ENCODE measurements at places on chromosomes 7 and 10.

DNA sequence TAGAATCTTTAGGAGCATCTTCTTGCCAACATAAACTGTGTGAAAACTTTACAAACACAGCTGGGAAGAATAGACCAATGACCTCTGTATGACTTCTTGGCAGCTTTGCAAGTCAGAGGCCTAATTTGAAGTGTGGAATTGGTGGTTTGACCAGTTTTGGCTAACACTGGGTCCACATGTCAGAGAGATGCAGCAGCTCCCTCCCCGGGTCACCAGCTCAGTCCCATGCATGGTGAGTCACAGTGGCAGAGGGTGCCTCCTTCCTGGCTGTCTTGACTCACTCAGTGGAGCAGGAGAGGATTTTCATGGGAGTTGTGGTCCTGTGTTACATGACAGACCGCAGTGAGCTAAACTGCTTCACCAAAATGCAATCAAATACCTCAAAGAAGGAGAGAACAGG lies 8.2 kb upstream of the STARD3NL start:
- DNase-seq, result peak; percentile 94

DNA sequence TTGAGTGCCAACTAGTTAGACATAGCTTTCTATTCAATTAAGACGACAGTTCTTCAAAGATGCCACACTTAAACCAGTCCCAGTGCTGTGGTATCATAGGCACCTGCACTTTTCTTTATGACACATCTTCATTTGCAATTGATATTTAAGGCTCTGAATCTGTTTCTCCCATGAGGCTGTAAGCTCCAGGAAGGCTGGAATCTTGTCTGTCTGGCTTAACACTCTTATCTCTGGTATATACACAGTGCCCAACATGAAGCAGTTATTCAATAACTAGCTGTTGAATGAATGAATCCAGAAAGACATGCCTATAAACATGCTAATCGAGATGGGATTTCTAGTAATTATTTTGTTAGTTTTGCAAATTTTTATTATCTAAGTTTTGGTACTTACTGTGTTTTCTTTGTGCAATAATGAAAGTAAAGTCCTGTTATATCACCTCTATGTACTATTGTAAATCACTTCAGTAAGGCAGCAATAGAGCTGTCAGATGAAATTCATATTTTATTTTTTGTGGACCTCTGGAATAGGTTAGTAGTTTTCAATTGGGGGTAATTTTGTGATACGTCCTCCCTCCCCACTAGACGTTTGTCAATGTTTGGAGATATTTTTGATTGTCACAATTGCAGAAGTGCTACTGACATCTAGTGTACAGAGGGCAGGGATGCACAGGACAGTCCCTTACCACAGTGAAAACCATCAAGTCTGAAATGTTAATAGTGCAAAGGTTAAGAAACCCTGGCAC lies 51.3 kb upstream of the STEAP4 start:
- peak; percentile 9 for DNase-seq

GRCh38 chr7:83739527-83739926 lies 90.6 kb upstream of the SEMA3E start:
- DNase-seq, result no peak

GRCh38 chr10:112202561-112203241 lies 19.1 kb upstream of the GPAM start:
- DNase-seq, result peak; percentile 58

DNA sequence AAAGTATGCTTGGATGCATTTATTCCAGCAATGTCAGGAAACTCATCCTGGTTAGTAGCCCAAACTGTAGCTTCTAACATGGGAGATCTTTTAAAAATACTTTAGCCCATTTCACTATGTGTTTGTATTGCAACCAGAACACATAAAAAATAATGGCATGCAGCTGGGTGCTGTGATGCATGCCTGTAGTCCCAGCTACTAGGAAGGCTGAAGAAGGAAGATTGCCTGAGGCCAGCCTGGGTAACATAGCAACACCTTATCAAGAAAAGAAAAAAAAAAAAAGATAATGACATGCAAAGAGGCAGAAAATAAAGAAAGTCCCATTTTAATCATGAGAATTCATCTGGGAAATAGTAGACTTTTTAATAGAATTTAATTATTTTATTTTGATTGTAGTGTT lies 517.0 kb upstream of the TEX47 start:
- no peak for DNase-seq

- DNase-seq, result no peak
These were observed 177.3 kb upstream of the PPP2R2D start for GRCh38 chr10:131723297-131724168.

DNA sequence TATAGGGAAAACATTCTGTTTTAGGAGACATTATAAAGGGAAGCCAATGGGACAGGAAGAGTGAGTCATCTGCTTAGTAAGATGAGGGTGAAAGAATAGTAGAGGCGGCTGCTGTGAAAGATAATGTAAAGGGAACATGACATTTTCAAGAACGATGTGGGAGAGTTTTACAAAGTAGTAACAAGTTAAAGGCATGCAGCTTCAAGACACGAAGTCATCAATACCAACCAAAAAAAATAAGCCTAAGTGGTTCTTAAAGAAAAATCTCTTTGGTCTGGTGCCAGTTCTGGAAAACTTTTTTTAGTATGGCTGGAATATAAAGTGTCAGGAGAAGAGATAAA lies 6.1 kb downstream of the GSTO1 start:
- DNase-seq, result peak; percentile 70

DNA sequence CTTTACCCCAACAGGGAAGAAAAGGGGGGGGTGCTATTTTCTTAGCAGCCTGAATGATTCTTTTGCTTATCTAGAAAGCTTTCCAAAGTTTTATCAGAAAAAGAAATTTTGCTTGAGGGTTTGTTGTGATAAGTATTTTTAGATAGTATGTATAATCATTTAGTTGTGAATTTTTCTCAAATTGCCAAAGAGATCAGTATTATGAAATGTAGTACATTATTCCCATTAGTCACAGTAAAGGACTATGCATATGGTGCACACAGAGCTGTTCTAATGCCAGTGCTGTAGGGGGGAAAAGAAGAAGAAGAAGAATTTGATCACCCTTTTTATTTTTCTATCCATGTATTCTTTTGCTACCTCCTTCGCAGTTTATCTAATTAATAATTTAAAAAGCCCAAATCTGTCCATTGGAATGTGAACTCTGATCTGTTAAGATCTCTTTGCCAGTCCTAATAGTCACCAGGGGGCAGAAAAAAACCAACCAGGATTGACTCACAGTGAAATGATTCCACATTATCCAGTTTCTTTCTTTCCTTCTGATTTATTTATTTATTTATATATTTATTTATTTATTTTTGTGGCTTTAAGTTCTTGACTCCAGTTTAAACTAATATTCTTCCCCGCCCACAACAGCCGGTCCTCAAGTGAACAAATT lies 4.7 kb downstream of the RBM20 start:
- DNase-seq, result no peak

DNA sequence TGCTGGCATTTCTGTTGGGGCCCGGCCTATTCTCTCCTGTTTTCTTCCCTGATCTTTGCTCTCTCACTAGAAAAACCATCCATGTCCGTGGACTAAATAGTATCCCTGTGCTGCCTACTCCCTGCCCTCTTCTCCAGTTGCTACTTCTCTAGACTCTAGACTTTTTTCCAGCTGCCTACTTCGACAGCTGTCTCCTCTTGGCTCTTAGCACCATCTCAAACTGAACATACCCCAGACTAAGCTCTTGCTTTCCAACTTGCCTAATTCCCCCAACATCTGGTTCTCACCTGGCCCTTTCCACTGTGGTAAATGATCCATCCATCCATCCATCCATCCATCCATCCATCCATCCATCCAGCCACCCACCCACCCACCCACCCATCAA lies 19.5 kb downstream of the ADCYAP1R1 start:
- DNase-seq, result no peak

DNA sequence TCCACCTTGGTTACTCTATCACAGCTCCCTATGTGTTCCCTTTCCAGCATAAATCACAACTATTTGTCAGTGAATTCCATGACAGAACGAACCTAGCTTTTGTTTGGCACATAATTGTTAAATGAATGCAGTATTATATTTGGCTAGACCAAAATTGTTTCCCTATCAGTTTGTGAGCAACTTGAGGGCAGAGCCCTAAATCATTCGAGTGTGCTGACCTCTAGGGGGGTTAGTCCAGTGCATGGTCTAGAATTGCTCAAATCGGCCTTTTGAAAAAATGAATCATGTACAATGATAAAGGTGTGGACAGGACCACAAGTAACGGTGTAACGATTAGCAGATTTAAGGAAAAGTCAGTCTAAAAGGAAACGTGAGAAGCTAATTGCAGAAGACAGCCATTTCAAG lies 475 bp upstream of the NRBF2 start:
- no peak for DNase-seq

DNA sequence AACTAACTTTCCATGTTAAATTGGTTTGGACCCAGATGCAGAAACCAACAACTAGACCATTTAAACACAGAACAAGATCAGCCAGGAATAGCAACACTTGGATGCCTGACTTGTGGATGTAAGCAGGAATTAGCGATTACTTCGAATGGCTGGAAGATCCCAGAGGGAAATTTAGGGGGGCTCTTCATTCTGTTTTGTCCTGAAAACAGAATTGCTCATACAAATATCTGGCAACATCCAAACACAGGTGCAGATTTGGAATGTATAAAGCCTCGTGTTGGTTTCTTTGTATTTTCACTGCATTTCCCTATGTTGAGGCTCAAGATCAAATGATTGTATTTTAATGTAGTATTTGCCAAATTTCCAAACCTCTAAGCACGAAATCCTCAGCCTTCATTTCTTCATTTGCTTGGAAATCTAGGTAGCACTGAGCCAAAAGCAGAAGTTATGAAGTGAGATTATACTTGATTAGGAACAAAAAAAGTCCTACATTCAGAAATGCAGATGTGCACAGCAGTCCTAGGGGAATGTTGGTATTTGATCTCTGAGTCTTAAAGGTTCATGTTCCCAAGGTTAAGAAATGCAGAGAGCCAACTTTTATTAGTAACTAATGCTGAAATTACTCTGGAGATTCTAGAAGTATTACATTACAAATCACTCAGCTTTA lies 248.7 kb upstream of the TCF7L2 start:
- peak; percentile 71 for DNase-seq

DNA sequence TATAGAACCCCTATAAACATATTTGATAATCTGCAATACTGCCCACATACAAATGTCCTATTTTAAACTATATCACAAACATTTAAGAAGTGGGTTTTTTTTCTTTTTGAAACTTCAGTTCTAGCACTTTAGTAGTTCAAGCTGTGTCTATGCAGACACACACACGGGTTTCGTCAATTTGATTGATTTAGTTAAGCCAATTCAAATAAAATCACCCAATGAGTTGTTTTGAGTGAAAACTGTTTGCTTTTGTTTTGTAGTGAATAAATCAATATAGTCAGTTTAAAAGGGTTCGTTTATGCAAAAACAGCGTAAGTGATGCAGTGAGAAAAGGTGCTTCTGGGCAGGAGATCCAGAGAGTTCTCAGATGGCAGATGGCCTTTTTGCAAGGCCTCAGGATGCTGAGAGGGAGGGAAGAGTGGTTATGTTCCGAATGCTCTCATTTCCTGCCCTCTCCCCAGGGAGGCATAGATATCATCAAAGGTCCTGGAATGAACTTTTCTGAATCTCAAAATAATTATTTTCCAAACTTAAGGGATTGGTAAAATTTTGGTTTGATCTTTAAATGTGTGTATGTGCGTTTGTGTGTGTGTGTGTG lies 102.7 kb downstream of the AGMO start:
- DNase-seq, result peak; percentile 28

DNA sequence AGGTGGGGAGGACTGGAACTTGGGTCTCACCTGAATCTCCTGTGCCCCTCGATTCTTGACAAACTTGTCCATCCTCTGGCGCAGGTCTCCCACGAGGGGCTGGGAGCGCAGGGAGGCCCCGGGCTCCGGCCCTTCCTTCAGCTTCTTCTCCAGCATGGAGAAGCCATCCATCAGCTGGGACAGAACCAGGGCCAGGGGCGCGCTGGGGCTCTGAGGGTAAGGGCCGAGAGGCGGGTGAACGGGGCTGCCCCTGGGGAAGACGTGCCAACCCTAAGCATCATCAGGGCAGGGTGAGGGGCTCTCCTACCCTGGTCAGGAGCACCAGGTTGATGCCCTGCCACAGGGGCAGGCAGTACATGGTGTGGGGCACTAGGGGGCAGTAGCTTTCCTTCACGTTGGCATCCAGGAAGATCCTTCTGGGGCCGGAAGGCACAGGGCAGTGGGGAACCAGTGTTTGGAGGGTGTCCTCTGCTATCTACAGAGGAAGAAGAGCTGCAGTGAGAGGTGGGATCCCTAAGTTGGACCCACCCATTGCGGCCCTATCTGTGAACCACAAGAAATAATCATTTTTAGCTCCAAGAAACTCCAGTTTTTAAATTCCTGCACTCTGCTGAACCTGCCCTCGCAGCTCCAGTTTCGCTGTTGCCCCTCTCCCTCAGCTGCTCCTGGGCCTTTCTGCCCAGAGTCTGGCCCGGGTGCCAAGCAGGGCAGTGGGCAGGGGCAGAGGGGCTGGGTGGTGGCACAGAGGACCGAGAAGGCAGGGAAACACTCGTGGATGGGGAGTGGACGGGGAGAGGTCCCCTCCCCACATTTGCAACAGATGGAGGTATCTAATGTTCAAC lies 10.8 kb upstream of the PYROXD2 start:
- DNase-seq, result peak; percentile 35

DNA sequence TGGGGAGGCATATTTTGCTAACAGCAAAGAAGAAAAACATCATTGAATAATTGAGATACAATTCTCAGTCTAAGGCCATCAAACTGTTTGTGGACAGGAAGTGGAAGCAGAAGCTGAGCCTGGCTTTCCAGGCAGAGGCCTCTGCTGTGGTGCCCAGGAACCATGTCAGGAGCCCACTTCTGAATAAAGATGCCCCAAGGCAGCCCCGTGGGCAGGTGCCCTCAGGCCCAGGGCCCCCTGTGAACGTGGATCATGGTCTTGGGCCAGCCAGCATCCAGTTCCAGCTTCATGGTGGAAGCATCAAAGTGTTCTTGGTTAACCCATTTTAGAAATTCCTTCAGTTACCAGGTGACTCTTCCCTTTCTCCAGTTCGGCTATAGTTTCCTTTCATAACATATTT lies 346.8 kb downstream of the PTPRN2 start:
- no peak for DNase-seq

- DNase-seq, result peak; percentile 5
These were observed 49.7 kb upstream of the DDC start for GRCh38 chr7:50614721-50615518.

DNA sequence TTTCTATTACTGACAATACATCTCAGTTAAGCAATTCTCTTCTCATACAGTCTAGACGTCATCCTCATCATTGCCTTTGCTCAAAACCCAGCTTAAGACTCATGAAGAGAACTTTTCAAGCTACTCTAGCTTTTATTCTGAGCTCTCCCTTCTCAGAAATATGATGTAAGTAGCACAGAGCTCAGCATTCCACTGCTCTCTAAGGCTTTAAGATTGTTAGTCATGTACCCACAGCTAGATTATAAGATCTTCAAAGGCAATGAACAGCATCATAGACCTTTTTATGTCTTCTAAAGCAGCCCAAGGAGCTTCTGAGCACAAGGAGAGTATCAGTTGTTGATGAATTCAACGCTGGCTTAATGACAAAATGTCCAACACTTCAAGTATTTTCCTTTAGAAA lies 119.3 kb downstream of the NRP1 start:
- DNase-seq, result peak; percentile 92

DNA sequence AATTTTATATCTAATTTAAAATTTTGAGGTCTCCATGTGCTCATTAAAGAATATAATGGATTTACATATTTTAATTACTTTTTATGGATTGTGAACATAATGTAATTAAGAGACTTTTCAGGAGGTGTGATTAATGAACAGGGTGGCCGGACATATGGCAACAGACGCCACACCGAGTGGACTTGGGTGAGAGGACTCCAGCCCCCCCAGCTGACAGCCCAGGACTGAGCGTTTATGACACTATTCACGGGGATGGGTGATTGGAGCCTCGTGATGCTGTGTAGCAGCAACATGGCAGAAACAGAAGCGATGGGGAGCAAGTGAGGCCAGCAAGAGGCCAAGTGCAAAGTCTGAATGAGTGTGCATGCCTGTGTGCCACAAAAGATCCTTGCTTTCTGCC lies 1176.9 kb downstream of the TYW1 start:
- DNase-seq, result no peak

Measured in fibroblast of the aortic adventitia (primary cell).